ENCODE measurements at places on chromosomes 1 and 21.

- DNase-seq = no peak
Observed at GRCh38 chr1:240424740-240425464, 187.1 kb downstream of the GREM2 start.

- no peak for DNase-seq
Observed at GRCh38 chr1:24564695-24565094, 8.8 kb downstream of the NCMAP start.

DNA sequence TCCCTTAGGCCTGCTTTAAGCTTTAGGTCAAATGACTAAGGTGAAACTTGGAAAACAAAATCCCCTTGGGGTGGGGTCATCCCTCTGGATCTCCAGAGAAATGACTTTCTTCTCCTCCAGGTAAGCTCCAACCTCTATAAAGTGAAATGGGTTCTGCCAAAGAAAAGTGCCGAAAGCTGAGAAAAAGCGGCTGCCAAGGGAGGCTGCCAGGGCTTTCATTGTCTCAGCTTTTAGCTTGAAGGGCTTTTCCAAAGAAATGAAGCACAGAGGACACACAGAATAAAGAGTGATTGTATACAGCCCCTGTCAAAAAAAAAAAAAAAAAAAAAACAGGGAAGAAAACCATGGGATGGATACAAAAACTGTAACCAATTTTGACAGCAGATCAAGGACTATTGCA is 126.9 kb downstream of the TGFBR3 start:
- no peak for DNase-seq

- DNase-seq = no peak
Observed at GRCh38 chr1:66300972-66301451, 232.9 kb upstream of the SGIP1 start.

GRCh38 chr21:25895565-25896205 is 160.9 kb downstream of the GABPA start:
- DNase-seq = no peak

DNA sequence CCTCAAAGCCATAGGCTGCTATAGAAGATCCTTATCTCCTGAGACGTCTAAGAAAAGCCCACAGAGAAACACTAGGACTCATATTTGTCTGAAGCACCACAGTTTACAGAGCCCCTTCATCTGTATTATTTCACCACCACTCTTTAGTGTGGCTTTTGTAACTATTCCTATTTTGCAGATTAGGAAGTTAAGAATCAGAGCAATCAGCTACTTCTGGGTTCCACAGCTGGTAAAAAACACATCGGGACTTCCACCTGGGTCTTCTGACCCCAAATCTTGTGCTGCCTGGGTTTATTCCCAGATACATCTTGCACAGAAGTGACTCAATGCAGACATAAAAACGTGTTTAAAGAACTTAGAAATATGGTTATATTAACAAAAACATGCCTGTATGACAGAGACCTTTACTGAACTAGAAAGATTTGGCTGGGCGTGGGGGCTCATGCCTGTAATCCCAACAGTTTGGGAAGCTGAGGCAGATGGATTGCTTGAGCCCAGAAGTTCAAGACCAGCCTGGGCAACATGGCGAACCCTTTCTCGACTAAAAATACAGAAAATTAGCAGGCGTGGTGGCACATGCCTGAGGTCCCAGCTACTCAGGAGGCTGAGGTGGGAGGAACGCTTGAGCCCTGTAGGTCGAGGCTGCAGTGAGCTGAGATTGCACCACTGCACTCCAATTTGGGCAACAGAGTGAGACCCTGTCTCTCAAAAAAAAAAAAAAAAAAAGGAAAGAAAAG is 40.9 kb downstream of the ELK4 start:
- no peak for DNase-seq

DNA sequence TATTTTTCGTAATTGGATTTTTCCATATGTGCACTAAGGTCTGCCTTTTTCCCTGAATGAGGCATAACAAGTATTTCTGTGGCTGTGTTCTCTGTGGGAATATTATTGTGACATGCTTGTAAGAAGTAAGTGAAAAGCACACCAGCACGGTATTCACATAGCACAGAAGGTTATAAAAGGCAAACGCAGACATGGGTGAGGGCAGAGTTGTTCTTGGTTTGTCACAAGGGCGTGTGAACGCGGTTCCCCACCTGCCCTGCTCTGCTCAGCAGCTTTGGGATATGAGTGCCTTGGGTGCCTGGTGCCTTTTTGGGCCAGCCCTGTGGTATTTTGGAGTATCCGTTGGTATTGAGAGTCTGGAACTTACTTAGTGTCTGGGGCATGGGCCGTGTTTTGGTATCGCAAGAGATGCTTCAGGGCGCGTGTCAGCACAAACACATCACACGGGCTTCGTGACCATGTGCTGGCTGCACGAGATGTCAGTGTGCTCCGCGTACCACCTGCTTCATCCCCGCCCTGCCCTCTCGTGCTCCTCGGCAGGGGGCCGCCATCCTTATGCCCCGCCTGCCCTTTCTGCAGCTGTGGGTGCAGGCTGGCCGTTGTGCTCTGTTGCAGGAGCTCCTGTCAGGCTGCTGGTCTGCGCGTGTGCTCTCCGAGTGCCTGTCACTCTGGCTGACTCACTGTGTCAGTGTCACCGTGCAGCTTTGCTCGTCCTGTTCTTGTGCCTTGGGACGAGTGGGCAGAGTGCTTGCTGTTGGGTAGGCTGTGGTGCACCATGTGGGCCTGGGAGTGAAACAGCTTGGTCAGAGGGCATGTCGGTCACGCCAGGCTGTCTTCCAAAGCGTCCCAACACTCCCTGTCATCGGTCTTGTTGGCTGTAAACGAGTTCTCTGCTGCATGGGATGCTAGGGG is 15.0 kb downstream of the SKI start:
- no peak for DNase-seq

DNA sequence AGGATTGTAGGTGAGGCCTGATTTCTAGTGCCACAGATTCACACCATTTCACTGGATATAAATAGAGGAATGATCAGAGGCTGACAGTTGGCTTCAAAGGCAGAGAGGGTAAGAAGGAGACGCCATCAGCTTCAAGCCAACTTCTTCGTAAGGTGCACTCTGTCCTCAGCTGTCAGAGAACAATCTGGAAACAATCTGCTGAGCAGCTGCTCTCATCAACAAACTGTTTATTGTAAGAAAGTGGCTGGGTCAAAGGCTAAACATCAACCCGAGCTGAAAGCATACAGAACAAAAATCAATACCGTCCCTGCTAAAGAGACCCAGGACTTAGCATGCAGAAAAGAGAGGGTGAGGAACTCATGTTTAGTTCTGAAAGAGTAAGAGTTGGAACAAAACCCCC is 48.2 kb downstream of the HLCS start:
- DNase-seq = no peak

DNA sequence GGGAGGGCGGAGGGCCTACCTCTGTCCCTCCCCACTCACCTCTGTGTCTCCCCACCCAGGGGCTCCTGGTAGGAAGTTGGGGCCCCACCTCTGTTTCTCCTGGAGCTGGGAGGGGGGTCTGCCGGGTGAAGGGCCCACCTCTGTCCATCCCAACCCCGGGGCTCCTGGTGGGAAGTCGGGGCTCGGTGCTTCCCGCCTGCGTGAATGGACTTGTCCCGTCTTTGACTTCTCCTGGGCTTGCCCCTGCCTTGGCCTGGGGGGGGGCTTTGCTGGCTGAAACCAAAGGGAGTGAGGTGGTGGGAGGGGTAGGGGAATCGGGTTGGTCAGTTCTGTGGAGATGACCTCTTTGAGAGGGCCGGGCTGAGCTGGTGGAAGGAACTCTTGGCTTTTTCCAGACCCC is 5.8 kb downstream of the AGRN start:
- DNase-seq = no peak

DNA sequence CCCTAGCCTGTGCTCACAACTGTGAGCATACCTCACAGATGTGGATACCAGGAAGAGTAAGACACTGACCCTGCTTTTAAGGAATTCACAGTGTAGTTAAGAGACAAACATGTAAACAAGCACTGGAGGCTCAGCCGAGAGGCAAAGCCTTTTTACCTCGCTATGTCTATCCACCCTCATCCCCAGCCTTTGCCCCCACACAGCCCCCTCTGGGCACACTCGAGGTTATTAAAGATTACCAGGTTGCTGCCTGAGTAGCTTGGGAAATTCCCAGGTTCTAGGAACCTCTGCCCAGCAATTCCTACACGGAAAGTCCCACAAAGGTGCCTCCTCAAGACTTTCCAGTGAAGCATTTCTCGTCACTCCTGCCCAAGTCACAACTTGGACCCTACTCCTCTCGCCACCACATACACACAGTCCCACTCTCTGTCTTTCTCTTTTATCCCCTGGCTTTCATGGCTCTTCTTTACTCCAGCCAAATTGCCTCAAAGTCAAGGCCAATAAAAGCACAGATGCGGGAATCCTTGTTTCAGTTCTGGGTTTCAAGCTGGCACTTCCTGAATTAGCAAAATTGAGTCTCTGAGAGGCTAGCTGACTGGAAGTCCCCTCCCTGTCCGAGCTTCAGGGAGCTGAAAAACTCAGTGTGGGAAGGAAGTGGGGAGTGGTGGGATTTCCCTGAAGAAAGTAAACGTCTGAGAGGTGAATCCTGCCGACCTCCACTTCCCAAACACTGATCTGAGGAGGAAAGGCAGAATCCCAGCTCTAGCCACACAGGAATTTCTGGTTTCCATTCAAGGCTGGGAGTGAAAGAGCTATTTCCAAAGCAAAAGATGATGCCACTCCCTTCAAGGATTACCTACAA is 7.6 kb downstream of the DENND2D start:
- DNase-seq = no peak

- DNase-seq = no peak
Observed at GRCh38 chr1:41347276-41347675, 14.0 kb upstream of the FOXO6 start.

GRCh38 chr21:29072873-29073221 is 601 bp downstream of the CCT8 start:
- no peak for DNase-seq

- DNase-seq = no peak
Observed at GRCh38 chr1:202966006-202966898, 805 bp downstream of the CYB5R1 start.

GRCh38 chr1:209364716-209365115 is 218.8 kb upstream of the CAMK1G start:
- DNase-seq = no peak

DNA sequence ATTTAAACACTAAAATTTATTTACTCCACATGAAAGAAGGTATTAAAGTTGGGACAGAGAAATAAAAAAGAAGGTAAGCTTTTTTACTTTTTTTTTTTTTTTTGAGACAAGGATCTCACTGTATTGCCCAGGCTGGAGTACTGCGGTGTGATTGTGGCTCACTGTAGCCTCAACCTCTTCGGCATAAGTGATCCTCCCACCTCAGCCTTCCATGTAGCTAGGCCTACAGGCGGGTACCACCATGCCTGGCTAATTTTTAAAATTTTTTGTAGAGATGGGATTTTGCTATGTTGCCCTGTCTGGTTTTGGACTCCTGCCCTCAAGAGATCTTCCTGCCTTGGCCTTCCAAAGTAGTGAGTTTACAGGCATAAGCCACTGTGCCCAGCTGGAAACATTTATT is 106.6 kb downstream of the ITSN1 start:
- no peak for DNase-seq

DNA sequence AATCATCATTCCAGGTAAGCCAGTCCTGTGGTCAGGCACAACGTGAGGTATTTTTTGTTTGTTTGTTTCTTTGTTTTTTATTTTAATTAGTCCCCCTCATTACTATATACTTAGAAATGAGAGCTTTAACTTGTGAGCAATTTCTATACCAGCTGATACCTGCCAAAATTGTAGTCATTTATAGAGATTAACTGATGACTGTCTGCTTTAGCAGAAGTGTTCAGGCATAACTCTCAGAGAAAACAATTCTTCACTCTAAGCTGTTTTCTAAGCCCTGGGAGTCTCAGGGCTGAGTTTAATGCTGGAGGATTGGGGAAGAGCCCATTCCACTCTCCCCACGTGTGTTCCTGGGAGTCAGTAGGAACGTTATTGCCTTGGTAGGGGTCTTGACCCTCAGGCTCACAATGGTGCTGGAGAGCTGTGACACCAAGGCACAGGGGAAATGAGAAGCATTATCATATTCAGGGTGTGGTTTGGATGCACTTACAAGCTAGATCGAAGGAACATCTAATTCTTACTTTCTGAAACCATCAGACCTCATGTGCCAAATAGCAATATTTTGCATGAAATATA is 168.2 kb downstream of the CLIC6 start:
- no peak for DNase-seq

DNA sequence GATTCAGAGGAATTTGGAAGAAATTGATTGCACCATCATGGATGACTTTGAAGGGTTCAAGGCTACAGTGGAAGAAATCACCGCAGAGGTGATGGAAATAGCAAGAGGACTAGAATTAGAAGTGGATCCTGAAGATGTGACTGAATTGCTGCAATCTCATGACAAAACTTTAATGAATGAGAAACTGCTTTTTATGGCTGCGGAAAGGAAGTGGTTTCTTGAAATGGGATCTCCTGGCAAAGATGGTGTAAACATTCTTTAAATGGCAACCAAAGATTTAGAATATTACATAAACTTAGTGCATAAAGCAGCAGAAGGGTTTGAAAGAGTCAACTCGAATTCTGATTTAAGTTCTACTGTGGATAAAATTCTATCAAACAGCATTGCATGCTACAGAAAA is 698.6 kb downstream of the PLA2G4A start:
- no peak for DNase-seq
